WTC11 (cell line): ENCODE measurements at places on chromosomes 7 and 10. TPM values are rescaled to one million over a fixed set of nuclear protein-coding genes. Genes with fewer than 3 reads are reported as not detected.

The SLC13A1 gene
- 0.04 TPM in 1 of 3 replicates, not detected in the others for total RNA-seq

The HOXA1 gene
- not detected in 3 replicates for total RNA-seq

The ENO4 gene
- 0.27 to 1.1 TPM (median 0.42 TPM) in 3 replicates for total RNA-seq

The AKR1E2 gene
- 1.7 to 5.6 TPM (median 5.4 TPM) in 3 replicates for total RNA-seq

The ZP3 gene
- 1.8 to 9.3 TPM (median 3.3 TPM) in 3 replicates for total RNA-seq

The CASTOR2 gene
- 36.5 to 40.1 TPM (median 38.7 TPM) in 3 replicates for total RNA-seq

The SPOCK2 gene
- total RNA-seq, result 4.0 to 4.7 TPM (median 4.1 TPM) in 3 replicates

The POLR1F gene
- total RNA-seq, result 18.6 to 22.3 TPM (median 19.2 TPM) in 3 replicates

The CTNNA3 gene
- total RNA-seq, result 3.4 to 6.1 TPM (median 4.0 TPM) in 3 replicates

The CLCN1 gene
- total RNA-seq, result 0.23 to 0.46 TPM (median 0.28 TPM) in 3 replicates
